ENCODE measurements at places on chromosomes 1 and 21. TPM values are rescaled to one million over a fixed set of nuclear protein-coding genes. Genes with fewer than 3 reads are reported as not detected.

Gene PBX1
- 9.8 TPM for polyA plus RNA-seq

Gene FCER1G
- polyA plus RNA-seq = not detected

Gene CYP2J2
- not detected for polyA plus RNA-seq

Gene HES3
- not detected for polyA plus RNA-seq

Gene EBNA1BP2
- 162 TPM for polyA plus RNA-seq

Gene CD84
- not detected for polyA plus RNA-seq

Gene AKNAD1
- not detected for polyA plus RNA-seq

Gene ID3
- polyA plus RNA-seq = 680 TPM

Gene CHAF1B
- polyA plus RNA-seq = 5.2 TPM

Gene WLS
- polyA plus RNA-seq = 36.4 TPM

Gene EDN2
- not detected for polyA plus RNA-seq

Gene F5
- not detected for polyA plus RNA-seq

Gene MED8
- 78.3 TPM for polyA plus RNA-seq
